ENCODE measurements at places on chromosomes 3 and 15. TPM values are rescaled to one million over a fixed set of nuclear protein-coding genes. Genes with fewer than 3 reads are reported as not detected.
A peak's percentile ranks its signal among the peaks of the same experiment; 100 is the strongest.

DNA sequence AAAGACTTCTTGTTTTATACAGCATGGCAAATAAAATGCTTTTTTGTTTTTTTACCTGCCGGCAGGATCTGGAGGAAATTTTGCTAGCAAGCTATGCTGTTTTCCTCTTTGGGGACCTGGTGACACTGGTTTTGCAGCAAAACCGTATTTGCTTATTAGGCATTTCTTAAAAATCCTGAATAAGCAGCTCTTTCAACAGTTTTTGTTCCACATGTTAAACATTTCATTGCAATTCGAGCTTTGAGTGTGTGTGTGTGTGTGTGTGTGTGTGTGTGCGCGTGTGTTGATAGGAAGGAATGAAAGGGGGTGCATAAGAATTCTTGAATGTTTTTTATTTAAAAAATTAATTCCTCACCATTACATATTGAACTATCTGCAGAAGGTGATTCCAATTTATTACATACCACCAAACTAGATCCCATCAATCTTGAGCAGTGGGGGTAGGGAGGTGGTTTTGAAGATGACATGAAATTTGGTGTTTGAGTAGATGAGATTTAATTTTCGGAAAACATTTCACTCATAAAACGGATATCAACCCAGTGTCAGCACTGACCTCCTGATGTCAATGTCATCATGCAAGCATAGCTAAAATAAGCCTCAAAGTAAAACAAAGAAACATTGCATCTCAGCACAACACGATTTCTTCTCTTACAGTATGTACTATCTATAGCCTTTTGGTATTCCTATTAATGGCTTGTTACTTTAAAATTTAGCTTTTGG is 17.3 kb downstream of the ZBTB38 start:
- no peak overlapping the region for H3K27ac ChIP-seq
- no peaks in the 10 kb centered on the region for H3K36me3 ChIP-seq
- no peak overlapping the region for H3K4me3 ChIP-seq
- no peaks in the 10 kb centered on the region for H3K27me3 ChIP-seq
- peaks cover 9% of the 10 kb centered on the region for H3K4me1 ChIP-seq

DNA sequence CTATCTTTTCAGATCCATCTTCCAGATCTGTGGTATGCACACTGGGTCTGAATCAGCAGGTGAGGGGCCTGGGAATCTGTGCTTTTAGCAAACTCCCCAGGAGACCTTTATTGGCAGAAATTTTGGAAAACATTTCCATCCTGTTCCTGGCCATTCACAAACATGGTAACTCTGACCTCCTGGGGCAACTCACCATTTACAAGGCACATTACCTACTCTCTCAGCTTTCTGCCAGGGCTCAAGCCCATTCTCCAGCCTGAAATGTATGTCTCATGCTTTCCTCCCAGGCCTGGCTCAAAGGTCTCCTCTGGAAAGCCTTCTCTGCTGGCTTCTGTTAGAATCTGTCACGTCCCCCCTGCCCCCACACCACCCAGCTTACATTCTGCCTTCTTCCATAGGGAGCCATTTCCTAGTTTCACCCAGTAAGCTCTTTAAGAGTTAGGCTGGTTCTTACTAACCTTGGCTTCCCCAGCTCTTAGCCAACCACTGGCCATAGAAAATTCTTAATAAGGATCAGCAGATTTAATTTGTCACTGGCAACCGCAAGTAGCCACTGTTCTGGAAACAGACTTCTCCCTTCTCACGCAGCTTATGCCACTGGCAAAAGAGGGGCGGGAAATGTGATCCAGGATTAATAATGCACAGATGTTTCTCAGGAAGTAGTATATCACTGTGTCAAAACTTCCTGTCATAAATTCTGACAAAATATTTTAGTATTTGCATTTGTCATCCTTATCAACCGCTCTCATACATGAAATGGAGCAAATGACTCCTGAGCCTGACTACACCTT is 55.0 kb downstream of the RORA start:
- H3K4me3 ChIP-seq, result no peak overlapping the region
- no peaks in the 10 kb centered on the region for H3K36me3 ChIP-seq
- H3K27me3 ChIP-seq, result no peaks in the 10 kb centered on the region
- H3K4me1 ChIP-seq, result no peaks in the 10 kb centered on the region
- H3K27ac ChIP-seq, result no peak overlapping the region

GRCh38 chr3:139308560-139308959 is 35.3 kb upstream of the MRPS22 start:
- no peaks in the 10 kb centered on the region for H3K4me1 ChIP-seq
- H3K27ac ChIP-seq, result no peak overlapping the region
- no peak overlapping the region for H3K4me3 ChIP-seq
- peaks cover 9% of the 10 kb centered on the region for H3K27me3 ChIP-seq

DNA sequence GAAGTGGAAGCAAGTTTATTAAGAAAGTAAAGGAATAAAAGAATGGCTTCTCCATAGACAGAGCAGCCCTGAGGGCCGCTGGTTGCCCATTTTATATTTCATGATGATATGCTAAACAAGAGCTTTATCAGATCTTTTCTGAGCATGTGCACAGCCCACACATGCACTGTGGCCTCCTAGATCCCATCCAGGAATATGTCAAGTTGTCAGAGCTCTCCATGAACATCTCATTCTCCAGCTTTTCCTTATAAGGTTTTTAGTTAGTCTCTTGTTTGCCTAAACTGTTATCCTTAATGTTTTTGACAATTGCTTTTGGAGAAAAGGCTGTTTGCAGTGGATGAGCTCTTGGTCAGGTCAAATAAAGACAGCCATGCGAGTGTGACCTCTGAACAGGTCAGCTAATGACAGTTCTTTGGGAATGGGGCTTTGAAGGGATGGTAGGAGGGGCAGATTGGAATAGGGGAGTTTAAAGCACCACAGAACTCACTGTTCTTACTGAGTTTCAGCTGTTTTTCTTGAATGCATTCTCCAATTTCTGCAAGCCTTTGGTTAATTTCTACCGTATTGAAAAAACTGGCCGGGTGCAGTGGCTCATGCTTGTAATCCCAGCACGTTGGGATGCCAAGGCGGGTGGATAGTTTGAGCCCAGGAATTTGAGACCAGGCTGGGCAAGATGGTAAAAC is 69.4 kb upstream of the CRTC3 start:
- H3K27me3 ChIP-seq, result no peaks in the 10 kb centered on the region
- H3K4me3 ChIP-seq, result no peak overlapping the region
- no peak overlapping the region for H3K27ac ChIP-seq
- H3K36me3 ChIP-seq, result peaks cover 86% of the 10 kb centered on the region
- no peak for DNase-seq

GRCh38 chr3:132872711-132873110 is 150.5 kb upstream of the NPHP3 start:
- H3K4me1 ChIP-seq, result no peaks in the 10 kb centered on the region
- no peak for DNase-seq
- no peak overlapping the region for H3K27ac ChIP-seq
- H3K4me3 ChIP-seq, result no peak overlapping the region

GRCh38 chr15:83170474-83171165 is 37.0 kb downstream of the HDGFL3 start:
- H3K27me3 ChIP-seq, result no peaks in the 10 kb centered on the region
- no peaks in the 10 kb centered on the region for H3K4me1 ChIP-seq
- DNase-seq, result no peak
- no peak overlapping the region for H3K27ac ChIP-seq

DNA sequence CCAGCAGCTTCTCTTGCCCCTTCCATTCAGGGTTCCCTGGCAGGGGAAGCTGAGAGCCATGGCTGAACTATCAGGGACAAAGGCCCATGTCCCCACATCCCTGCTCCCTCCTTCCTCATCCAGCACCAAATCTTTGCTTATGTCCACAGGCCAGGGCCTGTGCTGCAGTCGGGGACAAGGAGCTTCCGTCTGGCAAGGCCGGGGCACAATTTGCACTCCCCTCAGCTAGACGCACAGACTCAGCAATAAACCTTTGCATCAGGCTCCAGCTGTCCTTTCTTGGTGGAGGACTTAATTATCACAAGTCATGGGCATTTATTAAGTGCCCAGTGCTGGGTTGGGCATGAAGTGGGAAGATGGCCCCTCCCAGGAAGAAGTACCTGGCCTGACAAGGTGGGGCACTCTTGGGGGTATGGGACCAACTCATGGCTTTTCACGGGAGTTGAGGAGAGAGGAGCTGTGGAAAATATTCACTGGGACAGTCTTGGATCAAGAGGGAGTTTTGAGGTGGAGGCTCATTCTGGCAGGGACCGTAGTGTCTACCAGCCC is 4.9 kb downstream of the GNAT1 start:
- no peak overlapping the region for H3K27ac ChIP-seq
- H3K27me3 ChIP-seq, result peaks cover 8% of the 10 kb centered on the region
- no peak overlapping the region for H3K4me3 ChIP-seq
- H3K36me3 ChIP-seq, result no peaks in the 10 kb centered on the region
- peaks cover 27% of the 10 kb centered on the region for H3K4me1 ChIP-seq

DNA sequence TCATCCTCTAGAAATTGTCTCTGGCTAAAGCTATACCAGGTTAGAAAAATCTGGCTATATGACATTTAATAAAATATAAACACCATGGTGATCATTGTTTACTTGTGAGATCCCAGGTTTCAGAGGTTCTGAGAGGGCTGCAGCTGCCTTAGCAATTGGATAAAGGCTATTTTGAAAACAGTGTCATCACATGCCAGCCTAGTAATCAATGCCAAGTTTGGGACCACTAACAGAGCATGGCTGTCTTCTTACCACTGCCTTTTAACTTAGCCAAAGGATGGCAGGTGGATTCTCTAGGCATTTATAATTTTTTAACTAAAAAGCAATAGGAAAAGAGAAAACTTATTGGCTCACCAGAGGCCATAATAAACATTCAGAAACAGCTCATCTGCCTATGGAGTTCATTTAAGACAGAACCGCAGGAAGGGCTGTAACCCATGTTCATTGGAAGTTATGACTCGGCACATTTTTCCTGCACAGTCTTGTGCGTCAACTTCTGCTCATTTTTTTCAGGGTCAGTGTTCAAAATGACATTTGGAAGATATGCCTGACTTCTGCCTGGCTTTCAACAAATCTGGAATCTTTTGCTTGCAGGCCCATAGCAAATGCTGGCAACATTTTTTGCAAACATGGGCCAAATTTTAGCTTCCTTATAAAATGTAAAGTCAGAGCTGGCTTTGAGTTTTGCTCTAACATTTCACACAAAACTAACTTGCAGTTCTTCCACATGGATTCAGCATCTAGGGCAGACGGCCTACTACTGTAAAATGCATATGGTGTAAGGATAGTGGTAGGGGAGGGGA is 476.0 kb upstream of the TBL1XR1 start:
- DNase-seq, result peak; percentile 72
- peaks cover 32% of the 10 kb centered on the region for H3K4me1 ChIP-seq
- no peak overlapping the region for H3K4me3 ChIP-seq
- H3K27me3 ChIP-seq, result no peaks in the 10 kb centered on the region
- no peak overlapping the region for H3K27ac ChIP-seq
- H3K36me3 ChIP-seq, result no peaks in the 10 kb centered on the region

- no peaks in the 10 kb centered on the region for H3K27me3 ChIP-seq
- H3K4me3 ChIP-seq, result no peak overlapping the region
- H3K36me3 ChIP-seq, result no peaks in the 10 kb centered on the region
- DNase-seq, result no peak
- no peaks in the 10 kb centered on the region for H3K4me1 ChIP-seq
Observed at GRCh38 chr3:167854846-167855245, 119.3 kb downstream of the SERPINI1 start.

DNA sequence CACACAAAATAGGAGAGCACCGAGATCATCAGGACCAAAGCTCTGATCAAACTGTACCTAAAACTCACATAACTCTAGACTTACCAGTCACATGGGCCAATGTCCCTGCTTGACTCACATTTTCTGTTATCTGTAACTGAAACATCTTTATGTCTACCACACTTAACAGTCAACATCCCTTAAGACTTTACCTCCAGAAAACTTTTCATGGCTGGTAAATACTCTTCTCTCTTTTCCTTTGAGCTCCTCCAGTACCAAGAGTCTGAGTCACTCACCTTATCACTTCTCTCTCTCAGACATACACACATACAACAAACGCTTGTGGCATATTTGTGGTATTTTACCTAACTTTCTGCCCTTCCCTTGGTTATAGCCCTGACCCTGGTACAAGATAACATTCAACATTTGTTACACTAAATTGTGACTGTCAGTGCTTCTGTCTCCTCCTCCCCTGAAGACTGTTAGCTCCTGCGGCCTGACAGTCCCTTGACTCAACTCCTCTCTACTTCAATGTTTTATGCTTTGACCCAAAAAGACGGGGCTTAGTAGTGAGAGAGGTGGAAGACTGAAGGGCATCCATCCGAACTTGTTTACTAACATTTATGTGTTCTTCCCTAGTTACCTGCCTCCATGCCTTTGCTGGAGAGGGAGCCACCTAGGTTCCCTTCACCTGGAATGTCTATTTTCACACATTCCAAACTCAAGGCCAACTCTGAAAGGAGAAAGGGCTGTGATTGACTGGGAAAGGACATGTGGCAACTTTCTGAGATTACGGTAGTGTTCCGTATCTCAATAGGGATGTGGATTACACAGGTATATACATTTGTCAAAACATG is 3.7 kb upstream of the EFHB start:
- H3K4me3 ChIP-seq, result no peak overlapping the region
- peaks cover 6% of the 10 kb centered on the region for H3K27me3 ChIP-seq
- H3K27ac ChIP-seq, result no peak overlapping the region
- no peaks in the 10 kb centered on the region for H3K4me1 ChIP-seq

- no peak overlapping the region for H3K4me3 ChIP-seq
- H3K4me1 ChIP-seq, result peaks cover 53% of the 10 kb centered on the region
- H3K27ac ChIP-seq, result peak overlapping the region; percentile 81
- DNase-seq, result peak; percentile 59
- H3K27me3 ChIP-seq, result no peaks in the 10 kb centered on the region
- no peaks in the 10 kb centered on the region for H3K36me3 ChIP-seq
Observed at GRCh38 chr15:69595009-69595791, 142.6 kb downstream of the RPLP1 start.

- peak; percentile 27 for DNase-seq
- H3K27ac ChIP-seq, result no peak overlapping the region
- H3K4me3 ChIP-seq, result no peak overlapping the region
- H3K27me3 ChIP-seq, result no peaks in the 10 kb centered on the region
- no peaks in the 10 kb centered on the region for H3K4me1 ChIP-seq
Observed at GRCh38 chr15:50262533-50262932, 3.0 kb downstream of the HDC start.

HEXA gene
- 43.3 TPM for total RNA-seq

TCAIM gene
- total RNA-seq, result 13.3 TPM
